ENCODE measurements at places on chromosomes 6 and 20.
A peak's percentile ranks its signal among the peaks of the same experiment; 100 is the strongest.

DNA sequence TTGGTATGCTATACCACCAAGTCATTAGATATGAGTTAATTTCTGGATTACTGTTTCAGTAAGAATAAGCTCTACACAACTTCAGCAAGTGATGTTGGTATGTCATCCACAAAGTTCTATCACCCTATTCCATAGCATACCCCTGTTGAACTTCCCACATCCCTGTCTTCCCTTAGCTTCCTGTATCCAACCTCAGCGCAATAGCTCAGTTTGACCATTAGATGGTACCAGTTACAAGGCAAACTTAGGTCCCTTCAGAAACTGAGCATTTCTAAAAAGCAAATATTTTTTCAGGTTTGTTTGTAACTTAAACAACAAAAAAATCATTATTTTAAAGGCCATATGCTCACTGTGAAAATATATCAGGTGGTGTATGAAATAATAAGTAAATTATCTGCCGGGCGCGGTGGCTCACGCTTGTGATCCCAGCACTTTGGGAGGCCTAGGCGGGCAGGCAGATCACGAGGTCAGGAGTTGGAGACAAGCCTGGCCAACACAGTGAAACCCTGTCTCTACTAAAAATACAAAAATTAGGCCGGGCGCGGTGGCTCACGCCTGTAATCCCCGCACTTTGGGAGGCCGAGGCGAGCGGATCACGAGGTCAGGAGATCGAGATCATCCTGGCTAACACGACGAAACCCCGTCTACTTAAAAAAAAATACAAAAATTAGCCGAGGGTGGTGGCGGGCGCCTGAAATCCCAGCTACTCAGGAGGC is 8.8 kb upstream of the MOG start:
- no peak for DNase-seq

DNA sequence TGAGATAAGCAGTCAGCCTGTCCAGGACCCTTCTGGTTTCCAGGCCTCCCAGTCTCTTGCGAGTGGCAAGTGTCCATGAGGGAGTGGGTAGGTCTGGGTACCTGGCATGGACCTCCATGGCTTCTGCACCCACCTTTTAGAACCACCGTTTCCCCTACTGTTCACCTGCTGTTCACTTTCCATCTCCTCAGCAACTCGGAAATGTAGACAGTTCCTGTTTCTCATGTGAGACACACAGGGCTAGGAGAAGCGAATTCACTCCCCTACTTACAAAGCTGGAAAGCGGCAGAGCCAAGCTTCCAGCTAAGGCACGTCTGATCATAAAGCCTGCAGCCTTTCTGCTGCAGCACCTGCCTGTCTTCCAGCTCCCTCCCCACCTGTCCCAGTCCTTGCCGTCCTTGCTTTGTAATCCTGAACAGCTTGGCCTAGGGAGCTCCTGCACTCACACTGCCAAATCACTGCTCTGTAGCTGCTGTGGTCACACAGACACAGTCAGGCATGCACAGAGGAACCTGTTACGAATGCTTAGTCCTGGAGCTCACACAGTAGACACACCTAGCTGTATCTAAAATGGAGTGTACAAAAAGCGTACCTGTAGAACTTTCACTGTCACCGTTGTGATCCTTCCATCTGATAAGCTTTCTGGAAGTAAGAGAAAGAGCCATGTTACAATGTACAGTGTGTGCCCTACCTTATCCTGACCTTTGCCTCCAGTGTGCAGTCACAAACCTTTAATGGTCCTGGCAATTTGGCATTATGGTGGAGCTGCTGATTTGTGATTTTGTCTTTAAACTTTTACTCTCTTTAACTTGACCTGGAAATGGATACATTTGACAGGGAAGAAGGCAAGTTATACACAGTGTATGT is 294.1 kb downstream of the NRN1 start:
- no peak for DNase-seq

DNA sequence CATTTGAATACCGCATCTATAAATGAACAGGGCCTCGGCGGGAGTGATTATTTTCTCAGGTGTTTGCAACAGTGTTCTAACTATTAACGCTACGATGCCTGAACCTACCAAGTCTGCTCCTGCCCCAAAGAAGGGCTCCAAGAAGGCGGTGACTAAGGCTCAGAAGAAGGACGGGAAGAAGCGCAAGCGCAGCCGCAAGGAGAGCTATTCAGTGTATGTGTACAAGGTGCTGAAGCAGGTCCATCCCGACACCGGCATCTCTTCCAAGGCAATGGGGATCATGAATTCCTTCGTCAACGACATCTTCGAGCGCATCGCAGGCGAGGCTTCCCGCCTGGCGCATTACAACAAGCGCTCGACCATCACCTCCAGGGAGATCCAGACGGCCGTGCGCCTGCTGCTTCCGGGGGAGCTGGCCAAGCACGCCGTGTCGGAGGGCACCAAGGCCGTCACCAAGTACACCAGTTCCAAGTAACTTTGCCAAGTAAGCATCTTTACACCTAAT is 70.9 kb downstream of the HFE start:
- DNase-seq, result peak; percentile 89

GRCh38 chr6:84524636-84525035 is 239.8 kb downstream of the TBX18 start:
- no peak for DNase-seq

DNA sequence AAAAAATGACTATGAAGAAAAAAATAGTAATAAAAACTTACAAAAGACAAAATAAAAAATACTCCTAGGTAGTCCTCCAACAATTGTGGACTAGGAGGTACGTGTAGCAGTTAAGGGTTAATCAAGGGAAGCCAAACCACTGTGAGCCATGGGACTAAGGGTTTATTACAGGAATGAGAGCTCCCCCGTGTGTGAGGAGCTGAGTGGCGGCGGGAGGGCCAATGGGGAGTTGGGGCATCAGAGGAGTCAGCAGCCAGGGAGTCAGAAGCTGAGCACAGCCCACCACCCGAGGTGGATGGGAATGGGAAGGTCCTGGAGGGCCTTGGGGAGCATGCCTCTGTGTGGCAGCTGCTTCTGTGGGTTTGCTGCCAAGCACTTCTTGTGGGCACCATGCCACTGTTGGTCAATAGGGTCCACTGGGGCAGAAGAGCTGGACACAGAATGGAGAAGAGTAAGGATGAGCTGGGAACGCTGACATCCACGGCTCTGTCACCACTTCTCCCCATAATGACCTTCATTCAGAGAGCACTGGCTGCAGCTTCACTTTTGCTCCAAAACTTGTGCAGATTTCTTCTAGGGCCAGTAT is 373.3 kb downstream of the CDKAL1 start:
- no peak for DNase-seq

DNA sequence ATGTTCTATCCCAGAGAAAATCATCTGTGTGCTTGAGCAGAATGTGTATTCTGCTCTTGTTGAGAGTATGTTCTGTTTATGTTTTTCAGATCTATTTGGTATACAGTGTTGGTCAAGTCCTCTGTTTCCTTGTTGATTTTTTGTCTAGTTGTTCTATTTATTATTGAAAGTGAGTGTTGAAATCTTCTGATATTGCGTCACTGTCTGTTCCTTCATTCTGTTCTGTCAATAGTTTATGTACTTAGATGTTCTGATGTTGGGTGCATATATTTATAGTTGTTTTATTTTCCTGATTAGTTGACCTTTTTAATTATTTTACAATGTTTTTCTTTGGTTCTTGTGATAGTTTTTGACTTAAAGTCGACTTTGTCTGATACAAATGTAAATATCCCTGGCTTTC is 458.7 kb upstream of the HSF2 start:
- DNase-seq, result no peak

- no peak for DNase-seq
These were observed 37.5 kb downstream of the FAM217A start for GRCh38 chr6:4041480-4041879.

GRCh38 chr20:62978561-62978943 is 26.0 kb downstream of the SLC17A9 start:
- DNase-seq, result no peak

Measured in testis (tissue), 5 donors.